CD8-positive, alpha-beta memory T cell (primary cell): ENCODE measurements at places on chromosomes 6 and 20.

- DNase-seq = no peak
Observed at GRCh38 chr6:38804358-38804757, 89.2 kb downstream of the DNAH8 start.

GRCh38 chr6:138999949-139000725 lies 12.1 kb upstream of the REPS1 start:
- no peak for DNase-seq

DNA sequence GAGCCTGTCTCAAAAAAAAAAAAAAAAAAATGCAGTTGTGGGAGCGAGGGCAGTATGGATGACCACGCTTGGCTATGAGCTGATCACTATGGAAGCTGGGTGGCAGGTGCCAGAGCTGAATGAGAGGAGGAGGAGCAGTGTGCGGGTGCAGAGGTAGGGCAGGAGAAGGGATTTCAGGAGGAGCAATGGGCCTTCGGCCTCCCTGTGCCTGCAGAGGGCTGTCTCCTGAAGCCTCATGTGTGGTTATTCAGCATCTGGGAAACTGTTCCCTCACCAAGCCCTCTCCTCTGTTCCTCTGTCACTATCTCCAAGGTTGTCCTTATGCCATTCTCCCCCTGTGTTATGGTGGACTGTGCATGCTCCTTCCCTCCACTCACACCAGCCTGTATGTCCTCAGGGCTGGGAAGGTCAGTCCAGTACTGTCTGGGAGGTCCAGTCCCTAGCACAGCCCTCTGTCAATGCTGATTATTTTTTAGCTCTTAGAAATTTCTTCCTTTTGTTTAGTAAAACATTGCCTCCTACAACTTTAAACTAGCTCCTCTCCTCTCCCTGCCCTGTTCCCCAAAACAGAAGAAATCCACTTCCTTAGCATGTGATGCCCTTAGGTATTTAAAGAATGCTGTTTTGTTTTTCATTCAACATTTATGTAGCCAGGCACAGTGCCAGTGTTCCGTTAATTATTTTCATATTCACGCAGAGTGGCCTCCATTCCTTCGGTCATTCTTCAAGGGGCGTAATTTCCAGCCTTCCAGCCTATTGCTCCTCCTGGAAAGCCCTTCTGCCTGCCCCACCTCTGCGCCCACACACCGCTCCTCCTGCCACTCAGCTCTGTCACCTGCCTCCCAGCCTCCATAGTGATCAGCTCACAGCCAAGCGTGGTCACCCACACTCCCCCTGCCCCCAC lies 48.9 kb downstream of the CNBD2 start:
- no peak for DNase-seq

GRCh38 chr20:24131281-24131680 lies 142.7 kb upstream of the GGTLC1 start:
- no peak for DNase-seq

DNA sequence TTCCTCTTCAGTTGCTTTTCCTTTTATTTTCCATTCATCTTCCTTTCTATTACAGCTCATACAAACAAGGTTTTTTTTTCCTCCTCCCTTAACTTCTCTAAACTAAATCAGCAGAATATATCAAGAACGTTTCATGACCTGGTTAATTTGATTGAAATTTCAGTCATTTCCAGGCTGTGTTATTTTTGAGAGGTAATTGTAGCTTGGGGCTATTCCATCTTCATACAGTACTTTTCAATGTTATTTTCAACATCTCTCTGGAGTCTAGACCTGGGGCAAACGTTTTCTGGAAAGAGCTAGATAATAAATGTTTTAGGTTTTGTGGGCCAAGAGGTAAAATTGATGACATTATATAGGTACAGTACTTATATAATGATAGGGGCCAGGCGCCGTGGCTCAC lies 4.0 kb upstream of the SLC23A2 start:
- DNase-seq = no peak

DNA sequence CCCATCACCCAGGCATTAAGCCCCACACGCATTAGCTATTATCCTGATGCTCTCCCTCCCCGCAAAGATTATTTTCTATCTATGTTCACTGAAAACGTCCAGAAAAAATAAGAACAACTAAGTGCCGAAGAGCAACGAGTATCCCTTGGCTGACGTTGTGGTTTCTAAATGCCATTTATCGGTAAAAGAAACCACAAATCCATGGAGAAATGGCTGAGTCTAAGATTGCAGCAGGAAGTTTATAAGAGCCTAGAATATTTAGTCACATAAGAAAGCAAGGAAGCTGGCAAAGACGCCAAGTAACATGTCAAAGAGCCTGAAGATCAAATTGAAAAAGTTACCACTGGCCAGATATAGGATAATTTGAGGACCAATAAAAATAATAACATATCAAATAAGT lies 18.1 kb upstream of the NOX3 start:
- DNase-seq = no peak

DNA sequence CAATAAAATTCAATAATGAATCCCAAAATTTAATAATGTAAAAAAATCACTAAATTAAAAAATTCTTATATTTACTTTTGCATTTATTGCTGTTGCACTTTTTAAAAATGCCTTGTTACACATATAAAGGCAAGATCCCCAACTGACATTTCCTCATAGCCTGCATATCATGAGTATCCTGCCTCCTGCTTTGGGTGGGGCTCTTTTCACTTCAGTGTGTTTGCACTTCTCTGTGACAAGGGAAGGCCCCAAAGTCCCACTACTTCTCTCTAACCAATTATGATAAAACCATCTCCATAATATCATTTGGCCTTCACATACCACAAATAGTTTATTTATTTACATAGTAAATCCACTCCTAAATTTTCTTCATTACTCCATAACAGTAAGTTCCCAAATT lies 446.1 kb upstream of the MARCKS start:
- no peak for DNase-seq

DNA sequence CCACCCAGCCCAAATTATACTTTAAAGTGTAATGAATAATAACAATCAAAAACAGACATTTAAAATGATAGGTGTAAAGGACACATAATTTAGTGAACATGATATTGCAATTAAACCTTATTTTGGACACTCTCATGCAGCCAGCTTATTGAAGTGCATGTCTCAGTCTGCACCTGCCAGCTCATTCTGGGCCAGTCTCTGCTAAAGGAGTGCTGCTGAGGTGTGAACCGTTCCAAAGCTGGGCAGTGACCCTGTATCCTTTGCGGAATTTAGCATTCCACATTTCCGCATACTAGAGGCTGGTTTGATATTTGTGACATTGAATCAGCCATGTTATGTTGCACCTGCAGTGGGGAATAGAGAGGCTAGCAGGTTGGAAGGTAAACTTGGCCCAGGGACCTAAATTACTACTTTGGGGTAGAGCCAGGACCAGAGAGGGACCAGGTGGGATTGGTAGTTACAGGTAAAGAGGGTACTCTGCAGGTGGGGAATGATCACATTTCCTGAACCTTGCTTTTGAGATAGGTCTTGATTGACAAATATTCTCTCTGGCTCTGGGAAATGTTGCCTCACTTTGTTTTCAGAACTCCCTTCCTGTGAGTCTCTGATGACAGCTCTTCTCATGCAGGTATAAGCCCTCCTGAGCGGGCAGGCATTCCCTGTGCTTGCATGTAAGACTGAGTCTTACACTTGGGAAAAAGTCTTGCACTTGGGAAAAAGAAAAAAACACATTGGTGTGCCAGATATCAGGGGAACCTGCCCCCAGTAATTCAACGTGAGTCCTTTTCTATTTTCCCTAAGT lies 26.2 kb downstream of the TULP4 start:
- DNase-seq = no peak

DNA sequence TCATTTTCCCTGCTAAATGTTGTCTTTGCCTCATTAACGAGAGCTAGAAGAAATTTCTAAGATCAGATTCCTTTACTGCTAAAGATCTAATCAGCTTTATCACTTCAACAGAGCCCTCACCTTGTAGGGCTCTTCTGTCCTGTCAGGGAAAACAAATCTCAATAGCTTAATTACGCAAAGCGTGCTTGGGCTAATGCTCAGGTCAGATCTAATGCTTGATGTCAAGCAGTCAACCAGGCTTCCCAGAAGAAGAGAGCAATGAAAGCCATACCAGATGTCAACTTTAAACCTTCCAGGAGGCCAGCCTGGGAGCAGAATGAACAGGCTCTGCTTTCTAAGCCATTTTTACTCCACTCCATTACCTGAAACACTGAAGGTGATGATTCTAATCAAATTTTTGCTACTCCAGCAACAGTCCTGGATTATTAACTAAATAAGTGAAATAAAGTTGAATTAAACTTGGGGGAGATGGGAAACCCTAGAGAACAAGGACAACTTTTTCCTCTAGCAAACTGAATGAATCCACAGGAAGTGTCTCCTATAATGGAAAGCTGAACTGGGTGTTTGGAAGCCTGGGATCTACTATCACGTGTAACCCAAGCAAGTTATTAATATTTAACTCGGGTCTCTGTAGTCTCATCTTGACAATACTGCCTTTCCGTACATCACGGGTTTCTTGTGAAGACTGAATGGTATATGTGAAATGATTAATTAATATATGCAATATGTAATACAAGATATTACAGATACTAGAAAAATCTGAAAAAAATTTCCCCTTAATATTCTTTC lies 273.7 kb downstream of the PTPRK start:
- no peak for DNase-seq

GRCh38 chr6:139369068-139369467 lies 5.4 kb downstream of the CITED2 start:
- DNase-seq = no peak

DNA sequence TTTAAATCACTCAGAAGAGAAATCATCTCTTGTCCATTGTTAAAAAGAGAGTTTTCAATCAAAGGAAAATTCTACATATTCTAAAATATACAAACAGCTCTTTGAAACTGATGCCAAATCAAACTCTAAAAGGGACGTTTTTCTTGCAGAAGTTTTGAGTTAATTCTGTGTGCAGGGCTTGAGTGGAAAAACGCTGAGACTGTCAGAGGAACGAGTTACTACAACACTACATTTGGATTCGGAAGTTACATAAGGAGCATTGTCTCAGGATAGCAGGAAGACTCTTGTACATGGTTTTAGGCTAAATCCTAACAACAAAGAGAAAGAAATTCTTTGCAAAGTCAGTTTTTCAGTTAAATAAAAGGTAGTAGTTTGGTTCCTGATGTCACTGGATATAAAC lies 155.7 kb upstream of the SUPT3H start:
- no peak for DNase-seq

DNA sequence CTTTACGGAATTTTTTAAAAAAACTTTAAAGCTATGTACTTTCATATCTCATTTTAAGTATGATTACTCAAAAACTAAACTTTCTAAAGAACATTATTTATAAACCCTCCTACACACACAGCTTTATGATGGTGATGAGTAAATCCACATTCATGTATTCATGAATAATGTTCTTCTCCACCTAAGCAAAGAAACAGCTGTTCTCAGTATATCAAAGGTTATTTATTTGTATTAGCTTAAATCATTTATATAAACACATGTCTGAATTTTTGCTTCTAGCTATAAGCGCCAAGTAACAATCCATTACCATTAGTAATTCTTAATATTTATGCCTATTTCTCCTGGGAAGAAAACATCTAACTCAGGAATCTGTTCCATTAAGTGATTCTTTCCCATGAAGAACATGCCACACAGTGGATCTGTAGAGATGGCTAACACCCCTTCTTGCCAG lies 63.3 kb downstream of the SMLR1 start:
- no peak for DNase-seq

DNA sequence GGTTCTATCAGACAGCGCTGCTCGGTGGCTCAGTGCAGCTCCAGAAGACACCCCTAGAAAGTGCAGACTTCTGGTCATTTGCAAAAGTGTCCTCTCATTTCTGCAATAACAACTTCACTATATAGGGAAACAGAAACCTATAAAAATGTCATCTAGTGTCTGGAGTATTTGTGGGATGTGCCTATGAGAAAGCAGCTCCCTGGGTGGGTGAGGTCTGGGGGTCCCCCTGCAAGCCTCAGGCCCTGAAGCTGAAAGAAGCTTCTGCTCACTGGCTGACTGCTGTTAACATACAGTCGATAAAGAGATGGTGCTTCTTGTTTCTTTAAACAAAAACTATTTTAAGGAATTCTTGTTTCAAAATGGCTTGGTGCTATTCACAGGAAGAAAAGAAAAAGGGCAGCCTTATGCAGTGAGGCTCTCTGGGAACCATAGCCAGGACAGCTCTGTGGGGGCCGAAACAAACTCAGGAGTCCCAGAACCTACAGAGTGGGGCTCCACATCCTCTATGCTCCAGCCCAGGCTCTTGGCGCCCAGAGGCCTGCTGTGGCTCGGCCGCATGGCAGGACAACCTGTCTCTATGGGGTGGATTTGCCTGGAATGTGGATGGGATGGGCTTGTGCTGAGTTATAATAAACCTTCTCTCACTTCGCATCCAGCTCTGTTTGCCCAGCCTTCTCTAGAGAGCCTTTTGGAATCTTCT lies 109.7 kb downstream of the BANF2 start:
- no peak for DNase-seq

- no peak for DNase-seq
Observed at GRCh38 chr20:20709887-20710286, 2.6 kb downstream of the RALGAPA2 start.

DNA sequence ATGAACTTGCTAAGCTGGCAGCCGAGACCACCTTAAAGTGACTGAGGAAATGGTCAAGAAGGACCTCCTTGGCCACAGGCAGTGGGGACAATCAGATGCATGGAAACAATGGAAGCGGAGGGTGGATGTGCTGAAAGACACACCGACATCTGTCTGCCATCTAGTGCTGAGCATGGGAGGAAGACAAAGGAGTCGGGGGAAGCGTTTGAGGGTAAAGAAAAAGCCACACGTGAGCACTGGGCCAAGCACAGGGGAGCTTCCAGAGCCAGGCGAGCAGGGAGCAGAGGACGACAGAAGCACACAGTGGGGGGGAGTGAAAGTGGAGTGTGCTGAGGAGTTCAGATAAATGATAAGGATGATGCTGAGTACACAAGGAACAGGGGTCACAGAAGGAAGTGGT lies 367.8 kb downstream of the ZFAND3 start:
- no peak for DNase-seq
